Activated CD4-positive, alpha-beta T cell treated with anti-CD3 and anti-CD28 coated beads, Interleukin-2, amount 50 U/mL, for 48 hours (primary cell): ENCODE measurements at places on chromosomes 7 and 10.

DNA sequence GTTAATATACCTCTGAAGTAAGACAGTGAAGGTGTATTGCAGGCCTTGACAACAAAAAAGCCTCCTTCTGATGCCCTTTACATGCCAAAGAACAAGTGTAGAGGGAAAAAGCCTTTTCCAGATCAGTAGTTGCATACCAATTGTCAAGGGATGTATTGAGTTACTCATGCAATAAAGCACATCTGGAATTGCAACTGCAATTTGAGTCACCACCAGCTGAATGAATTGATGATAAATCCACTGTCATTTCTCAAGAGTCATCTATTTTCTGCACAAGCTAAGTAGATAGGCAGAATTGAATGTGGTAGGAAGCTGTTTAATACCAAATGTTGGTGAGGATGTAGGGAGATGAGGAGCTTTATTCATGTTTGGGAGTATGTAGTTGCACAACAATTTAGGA, 325.9 kb upstream of the SMIM30 start:
- DNase-seq, result no peak

DNA sequence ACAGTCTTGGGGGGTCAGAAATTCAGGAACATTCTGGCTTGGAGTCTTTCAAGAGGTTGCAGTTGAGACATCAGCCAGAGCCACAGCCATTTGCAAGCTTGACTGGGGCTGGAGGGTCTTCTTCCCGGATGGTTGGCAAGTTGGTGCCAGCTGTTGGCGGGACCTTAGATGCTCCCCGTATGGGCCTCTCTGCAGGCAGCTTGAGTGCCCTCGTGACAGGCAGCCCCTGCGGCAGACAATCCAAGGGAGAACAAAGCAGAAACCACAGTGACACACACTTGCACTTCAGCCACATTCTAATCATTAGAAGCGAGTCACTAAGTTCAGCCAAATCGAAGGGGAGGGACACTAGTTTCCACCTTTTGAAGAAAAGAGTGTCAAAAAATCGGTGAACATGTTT, 59.4 kb upstream of the MXI1 start:
- DNase-seq, result no peak

DNA sequence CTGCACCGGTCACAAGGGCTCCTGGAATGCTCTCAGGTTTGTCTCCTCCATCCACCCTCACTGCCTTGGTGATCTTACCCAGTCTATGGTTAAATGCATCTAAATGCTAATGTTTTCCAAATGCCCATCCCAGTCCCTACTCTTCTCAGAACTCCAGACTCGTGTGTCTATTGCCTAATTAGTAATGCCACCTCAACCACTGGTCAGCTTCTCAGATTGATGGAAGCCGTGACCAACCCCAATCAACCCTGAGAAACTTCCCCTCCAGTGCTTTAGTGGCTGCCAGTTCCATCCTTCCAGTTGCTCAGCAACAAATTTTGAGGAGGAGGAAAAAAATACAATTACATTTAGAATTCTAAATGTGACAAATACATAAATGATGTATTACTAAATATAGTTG, 18.6 kb downstream of the NUDCD3 start:
- DNase-seq, result no peak

DNA sequence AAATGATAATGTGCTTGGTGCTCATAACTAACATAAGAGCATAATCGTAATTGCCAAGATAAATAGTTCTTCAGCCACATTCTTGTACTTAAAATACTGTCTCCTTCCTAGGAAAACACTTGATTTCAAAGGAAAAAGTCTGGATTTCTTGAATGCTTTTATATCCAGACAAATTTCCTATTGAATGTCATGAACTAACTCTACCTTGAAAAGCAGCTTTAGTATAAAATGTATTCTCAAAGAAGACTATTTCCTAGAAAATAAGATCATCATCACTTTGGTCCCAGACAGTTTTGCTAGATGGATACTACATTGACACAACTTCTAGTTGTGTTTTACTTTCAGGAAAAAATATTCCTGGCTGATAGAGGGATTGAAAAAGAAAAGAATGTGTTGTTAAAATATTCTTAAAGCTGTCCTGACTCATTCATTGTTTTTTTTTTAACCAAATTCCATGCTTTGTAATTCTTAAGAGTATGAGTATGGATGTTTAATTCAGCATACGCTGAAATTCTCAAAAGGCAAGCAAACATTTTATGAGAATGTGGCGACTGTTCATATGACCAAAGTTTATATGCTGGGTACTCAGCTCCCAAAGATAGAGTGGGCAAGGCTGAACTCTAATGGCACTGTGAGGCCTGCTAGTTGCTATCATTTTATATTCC, 106.1 kb downstream of the PPP1R3A start:
- no peak for DNase-seq
